ENCODE measurements at places on chromosomes 7 and 10.

GRCh38 chr10:124496150-124496549 is 34.5 kb downstream of the LHPP start:
- no peak for DNase-seq

GRCh38 chr10:101294109-101294508 is 59.9 kb upstream of the BTRC start:
- no peak for DNase-seq

DNA sequence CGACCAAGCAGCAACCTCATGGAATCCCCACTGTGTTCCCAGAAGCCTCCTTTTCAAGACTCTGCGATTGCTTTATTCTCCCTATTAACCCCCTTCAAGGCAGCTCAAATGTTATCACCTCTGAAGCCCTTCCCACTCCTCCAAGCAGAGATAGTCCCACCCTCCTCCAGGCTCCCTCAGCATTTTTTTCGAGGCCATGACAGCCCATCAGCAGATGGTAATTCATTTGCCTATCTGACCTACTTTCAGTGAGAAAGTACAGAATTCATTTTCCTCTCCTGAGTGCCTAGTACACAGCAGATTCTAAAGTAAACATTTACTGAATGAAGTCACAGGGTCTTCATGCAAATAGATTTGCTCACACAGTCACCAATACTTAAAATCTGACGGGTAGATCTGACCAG is 47.8 kb downstream of the HERPUD2 start:
- DNase-seq = no peak

DNA sequence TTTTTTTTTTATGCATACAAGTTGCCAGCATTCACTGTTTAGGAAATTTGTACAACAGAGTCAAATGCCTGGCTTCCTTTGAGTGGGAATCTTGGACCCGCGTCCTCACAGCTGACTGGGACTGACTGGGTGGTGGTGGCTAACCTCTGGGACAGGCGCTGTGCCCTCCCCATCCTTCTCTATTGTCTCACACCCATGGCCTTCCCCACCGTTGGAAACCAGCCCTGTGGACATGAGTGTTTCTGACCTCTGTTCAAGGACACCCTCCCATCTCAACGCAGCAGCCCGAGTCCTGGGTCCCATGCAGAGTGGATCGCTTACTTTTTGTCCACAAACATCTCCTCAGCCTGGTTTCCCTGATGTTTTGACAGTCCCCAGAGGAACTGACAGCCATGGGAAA is 125.1 kb upstream of the PPIF start:
- no peak for DNase-seq

- DNase-seq = no peak
Observed at GRCh38 chr7:68925241-68925640, 673.0 kb upstream of the AUTS2 start.

GRCh38 chr10:121033366-121033765 is 182.2 kb downstream of the WDR11 start:
- DNase-seq = no peak

DNA sequence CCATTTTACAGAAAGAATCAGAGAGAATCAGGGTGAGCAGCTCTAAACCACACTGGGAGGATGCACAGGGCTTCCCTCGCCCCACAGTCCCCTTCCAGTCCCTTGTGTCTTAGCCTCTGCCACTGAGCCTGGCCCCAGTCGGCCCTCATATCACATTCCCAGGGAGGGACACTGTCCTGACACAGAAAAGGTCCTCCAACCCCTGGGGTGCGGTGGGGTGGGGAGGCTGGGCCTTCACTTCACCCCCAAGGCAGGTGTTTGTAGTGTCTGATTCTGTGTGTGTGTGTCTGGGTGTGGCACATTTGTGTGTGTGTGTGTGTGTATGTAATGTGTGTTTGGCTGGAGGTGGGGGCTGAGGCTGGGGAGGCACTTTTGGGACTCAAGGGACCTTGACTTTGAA is 1.8 kb upstream of the KCP start:
- DNase-seq = no peak

- DNase-seq = no peak
Observed at GRCh38 chr7:117019786-117020590, 66.7 kb downstream of the ST7 start.

DNA sequence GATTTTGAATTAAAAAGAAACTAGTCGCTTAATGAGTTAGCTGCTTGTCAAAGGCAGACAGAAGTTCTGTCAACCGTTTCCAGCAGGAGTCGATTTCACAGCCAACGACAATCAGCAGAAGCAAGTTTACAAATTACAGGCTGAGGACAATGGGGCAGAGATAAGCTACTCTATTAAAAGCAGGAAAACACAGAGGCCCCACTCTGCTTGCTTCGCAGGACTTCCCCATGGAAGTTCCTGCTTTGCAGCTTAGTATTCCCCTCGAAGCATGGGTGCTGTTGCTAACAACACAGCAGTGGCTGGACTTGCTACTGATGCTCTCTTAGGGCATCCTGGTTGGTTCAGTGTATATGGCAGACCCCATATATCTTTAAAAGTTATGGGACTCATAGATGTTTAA is 50.8 kb upstream of the KLF6 start:
- no peak for DNase-seq

- DNase-seq = no peak
Observed at GRCh38 chr7:116820149-116820548, 42.2 kb upstream of the CAPZA2 start.

DNA sequence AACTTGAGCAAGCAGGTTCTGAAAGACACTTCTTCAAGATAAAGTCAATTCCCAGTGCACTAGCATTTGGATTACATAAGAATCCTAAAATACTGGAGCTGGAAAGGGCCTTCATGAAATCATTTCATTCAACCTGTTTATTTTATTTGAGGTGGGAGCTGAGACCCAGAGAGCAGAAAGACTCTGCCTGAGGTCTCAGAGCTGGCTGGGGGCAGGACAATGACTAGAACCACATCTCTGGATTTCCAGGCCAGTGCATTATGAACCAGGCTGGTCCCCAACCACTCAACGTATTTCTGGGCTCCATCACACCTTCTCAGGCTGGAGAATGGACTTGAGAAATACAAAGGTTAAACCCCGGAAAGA is 8.4 kb downstream of the ANXA11 start:
- DNase-seq = no peak

- no peak for DNase-seq
Observed at GRCh38 chr10:80528185-80528700, 9.5 kb upstream of the SH2D4B start.

DNA sequence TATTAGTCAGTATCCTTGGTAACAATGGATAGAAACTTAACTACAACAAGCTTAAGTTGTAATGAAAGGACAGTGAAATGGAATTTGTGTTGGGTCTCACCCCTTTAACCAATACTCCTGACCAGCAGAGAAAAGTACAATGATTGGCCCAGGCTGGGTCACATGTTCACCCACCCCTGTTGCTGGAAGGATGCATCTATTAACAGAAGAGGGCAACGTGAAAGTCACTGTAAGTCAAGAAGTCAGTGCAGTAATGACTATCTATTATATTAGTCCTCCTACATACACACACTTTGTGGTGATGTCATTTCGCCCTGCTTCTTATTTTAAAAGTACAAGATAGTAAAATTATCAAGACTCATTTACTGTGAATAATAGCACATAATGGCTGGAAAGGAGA is 16.2 kb downstream of the PNLIPRP2 start:
- DNase-seq = no peak

DNA sequence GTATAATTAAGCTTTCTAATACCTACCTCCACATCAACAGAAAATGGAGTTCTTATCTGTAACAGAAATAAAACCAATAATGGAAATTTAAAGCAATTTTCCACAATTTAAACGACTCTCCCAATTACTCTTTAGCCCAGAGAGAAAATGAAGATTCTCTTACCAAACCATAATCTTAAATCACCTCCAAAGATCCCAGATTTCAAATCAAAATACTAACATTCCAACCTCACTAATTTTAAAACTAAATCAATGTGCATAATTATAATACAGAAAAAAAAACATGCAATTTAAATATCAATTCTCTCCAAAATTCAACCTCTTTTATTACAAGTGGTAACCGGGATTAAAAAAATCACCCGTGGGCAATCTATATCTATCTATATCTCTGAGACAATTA is 1.5 kb downstream of the HERC4 start:
- no peak for DNase-seq
